ENCODE measurements at places on chromosomes 3 and 15.

DNA sequence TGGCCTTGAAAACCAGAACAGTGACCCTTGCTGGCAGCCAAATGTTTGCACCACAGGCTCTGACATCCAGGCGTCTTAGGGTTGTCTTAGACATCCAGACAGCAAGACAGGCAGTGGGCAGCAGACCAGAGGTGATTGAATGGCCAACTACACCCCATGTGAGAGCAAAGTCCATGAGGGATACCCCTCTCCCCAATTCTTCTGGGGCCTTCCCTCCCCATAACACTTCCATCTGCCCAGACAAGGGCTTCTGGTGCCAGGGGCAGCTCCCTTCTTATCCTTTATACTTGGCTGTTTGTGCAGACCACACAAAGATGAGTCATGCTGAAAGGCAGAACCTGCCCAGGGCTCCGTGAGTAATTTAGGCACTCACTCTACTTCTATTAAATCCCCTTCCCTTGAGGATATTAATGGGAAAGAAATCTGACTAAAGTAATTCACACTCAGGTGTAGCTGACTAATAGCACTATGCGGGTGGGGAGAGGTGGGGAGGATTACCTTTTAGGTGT lies 257.9 kb downstream of the UACA start:
- no peak for DNase-seq

DNA sequence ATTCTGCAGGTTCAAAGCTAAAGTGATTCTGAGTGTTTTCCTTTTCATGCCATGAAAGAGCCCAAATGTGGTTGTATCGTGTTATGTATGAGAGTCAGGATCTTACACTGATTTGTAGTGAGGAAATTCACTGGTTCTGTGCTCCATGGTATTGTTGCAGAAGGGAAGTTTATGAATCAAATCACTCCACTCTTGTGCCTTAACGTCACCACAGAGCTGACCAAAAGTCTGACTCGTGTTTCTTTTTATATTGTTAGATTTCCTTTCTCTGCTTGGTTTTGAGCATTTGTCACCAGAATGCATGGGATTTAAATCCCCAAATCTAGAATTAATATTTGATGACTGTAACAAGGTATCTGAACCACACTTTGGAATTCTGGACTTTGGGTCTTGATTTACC lies 29.1 kb upstream of the SLC30A4 start:
- no peak for DNase-seq

DNA sequence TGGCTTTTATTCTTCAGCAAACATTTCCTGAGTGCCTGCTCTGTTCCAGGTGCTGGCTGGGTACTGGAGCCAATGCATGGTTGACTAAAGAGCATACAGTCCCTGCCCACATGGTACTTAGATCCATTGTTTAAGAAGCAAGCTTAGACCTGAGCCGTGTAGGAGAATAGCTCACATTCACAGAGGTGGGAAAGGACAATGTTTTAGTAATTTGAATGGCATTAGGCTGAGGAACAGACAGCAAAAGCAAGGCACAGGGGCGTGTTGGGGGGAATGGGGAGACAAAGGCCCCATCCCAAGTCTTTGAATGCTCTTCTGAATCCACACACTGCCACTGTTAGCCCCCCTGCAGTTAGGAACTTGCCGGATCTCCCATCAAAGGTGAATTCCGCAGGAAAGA lies 388.2 kb upstream of the RGMA start:
- DNase-seq, result no peak

DNA sequence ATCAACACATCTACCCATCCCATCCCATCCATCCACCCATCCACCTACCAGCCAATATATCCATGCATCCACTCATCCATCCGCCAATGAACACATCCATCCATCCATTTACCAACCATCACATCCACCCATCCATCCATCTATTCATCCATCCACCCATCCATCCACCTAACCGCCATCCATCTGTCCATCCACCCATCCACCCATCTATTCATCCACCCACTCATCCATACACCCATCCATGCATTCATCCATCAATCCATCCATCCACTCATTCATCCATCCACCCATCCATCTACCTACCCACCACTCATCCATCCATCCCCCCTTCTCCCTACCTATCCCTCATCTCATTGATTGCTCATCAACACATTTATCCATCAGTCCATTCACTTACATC lies 47.6 kb upstream of the SEC13 start:
- DNase-seq, result no peak

- no peak for DNase-seq
These were observed 296.7 kb downstream of the PTPRG start for GRCh38 chr3:61858054-61858453.

GRCh38 chr3:52068730-52069129 lies 12.4 kb upstream of the DUSP7 start:
- DNase-seq, result no peak

GRCh38 chr3:153835540-153835939 lies 285.6 kb upstream of the ARHGEF26 start:
- no peak for DNase-seq

GRCh38 chr3:50517721-50518206 lies 14.3 kb upstream of the CACNA2D2 start:
- DNase-seq, result no peak

DNA sequence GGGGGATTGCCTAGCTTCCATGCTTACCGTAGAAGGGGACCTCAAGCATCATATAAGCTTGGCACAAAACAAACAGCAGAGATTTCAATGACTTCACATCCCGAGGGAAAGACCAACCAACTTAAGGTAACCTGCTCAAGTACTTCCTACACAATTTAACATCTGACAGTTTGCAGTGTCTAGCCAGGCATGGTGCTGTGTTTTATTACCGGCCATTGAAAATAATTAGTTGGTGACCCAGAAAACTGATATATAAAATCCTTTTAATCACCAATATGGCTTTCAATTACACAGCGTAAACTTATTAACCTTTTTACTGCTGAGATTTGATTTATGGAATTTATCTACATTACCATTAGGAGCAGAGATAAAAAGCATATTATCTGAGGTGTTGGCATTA lies 268.3 kb downstream of the ARRDC4 start:
- DNase-seq, result no peak

- DNase-seq, result no peak
These were observed 103.9 kb upstream of the HES1 start for GRCh38 chr3:194031867-194032635.

DNA sequence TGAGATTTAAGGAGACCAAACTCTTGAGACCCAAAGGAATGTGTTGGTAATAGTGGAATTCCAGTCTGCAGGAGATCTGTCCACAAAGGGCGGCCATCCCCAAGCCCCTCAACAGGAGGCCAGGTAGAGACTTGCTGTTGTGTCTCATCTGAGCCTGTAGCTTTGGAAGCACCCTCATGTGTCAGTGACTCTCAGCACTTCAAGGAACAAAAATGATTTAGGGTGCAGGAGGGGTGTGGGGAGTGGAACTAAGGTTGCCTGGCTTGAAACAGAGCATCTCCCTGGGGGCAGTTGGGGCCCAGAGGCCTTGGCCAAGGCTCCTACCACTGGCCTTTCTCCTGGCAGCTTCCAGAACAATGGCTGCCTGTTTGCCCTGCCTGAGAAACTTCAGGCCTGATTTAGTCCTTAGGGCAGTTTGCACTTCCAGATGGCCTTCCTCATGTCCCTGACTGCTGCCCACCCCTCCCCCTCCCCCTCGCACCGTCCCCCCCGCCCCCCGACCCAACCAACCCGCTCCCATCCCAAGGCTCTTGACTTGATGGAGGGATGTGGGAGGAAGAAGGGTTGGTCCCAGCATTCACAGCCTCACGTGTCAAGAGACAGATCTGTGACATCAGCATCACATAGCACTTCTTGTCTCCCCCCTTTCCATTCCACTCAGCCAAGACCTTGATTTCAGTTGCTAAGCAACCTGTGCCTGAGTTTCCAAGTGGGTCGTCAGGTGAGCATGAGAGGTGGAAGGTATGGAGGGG lies 77.1 kb downstream of the CORO2B start:
- DNase-seq, result no peak

DNA sequence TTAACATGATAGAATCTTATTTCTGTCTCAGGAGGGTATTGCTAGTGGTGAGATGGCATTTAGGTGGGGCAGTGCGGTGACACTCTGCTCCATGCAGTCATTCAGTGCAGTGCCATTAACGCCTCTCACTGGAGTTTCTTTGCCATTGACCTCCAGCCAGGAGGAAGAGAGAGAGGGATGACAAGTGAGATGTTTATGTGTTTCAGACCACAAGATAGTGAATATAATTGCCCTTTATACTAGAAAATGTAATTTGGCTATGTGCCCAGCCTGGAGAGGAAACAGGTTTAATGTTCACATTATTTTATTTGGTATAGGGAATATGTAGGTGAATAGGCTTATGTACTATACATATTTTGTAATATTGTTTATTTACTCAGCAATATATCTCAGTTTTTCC lies 84.5 kb downstream of the ZIC1 start:
- DNase-seq, result no peak

- DNase-seq, result no peak
These were observed 12.4 kb upstream of the SEC13 start for GRCh38 chr3:10333349-10333650.

GRCh38 chr3:100709842-100710260 lies 557 bp downstream of the TFG start:
- DNase-seq, result peak; percentile 23

GRCh38 chr15:33844597-33844996 lies 123.7 kb upstream of the CHRM5 start:
- DNase-seq, result no peak

GRCh38 chr3:114022145-114022802 lies 34.1 kb downstream of the CCDC191 start:
- no peak for DNase-seq

- no peak for DNase-seq
These were observed 121.4 kb upstream of the SGO1 start for GRCh38 chr3:20307383-20307782.

DNA sequence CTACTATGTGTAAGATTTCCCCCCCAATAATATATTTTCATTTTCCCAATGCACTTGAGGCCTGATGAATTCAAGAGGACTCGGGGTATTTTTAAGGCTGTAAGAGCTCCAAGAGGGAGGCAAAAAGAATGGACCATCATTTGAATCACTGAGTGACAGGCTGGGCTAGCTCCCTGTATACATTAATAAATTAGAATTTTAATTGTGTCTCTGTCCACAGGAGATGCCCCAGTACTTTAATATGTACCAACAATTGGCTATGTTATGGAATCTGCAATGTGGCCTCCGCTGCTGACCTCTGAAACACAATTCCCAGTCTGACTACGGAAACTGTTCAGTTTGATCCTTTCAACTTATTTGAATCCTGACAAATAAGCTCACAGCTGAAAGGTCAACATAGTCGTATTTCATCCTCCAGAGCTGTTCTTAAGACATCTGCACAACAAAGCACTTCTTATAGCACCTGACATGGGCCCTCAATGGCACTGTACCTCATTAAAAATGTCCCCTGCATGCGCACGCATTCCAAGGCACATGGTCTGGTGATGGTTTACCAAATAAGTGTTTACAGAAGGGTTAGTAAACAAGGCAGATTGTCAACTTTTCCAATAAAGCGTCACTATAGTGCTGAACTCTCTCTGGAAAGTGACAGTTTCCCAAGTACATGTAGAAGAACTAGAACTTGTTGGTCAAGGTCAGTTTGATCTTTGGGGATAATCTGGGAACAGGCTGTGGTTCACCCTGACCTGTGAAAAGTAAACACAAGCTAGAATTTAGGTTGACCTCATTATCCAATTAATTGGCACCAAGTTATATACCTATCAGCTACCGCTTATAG lies 472.9 kb downstream of the FOXP1 start:
- DNase-seq, result no peak

DNA sequence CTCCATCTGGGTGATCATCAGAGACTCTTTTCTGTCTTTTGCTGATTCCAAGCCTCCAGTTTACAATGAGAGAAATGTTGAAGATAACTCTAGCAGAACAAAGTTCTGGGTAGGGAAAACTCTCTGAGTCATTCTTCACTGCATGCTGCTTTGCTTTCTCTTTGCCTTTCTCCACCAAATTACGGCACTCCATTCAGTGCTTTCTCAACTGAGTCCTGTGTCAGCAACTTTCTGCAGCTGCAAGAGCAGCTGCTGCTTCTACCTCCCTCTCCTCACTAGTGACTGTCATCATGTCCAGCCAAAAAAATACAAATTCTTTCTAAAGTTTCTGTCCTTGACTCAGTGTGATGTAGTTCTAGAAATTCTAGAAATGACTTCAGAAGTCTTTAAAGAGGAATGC lies 953.8 kb downstream of the IGSF11 start:
- no peak for DNase-seq

GRCh38 chr3:105334138-105334882 lies 32.4 kb upstream of the ALCAM start:
- no peak for DNase-seq
